Body of pancreas (tissue), 4 donors: ENCODE measurements at places on chromosomes 7 and 10. TPM values are rescaled to one million over a fixed set of nuclear protein-coding genes. Genes with fewer than 3 reads are reported as not detected.
A peak's percentile ranks its signal among the peaks of the same experiment; 100 is the strongest.

GRCh38 chr10:100736144-100736808 is 9.1 kb upstream of the PAX2 start:
- peaks cover 48% of the 10 kb centered on the region for H3K27me3 ChIP-seq
- H3K4me3 ChIP-seq: no peak overlapping the region
- H3K36me3 ChIP-seq: no peaks in the 10 kb centered on the region
- no peak overlapping the region for H3K27ac ChIP-seq

Gene CCDC3
- total RNA-seq: 17.1 TPM

DNA sequence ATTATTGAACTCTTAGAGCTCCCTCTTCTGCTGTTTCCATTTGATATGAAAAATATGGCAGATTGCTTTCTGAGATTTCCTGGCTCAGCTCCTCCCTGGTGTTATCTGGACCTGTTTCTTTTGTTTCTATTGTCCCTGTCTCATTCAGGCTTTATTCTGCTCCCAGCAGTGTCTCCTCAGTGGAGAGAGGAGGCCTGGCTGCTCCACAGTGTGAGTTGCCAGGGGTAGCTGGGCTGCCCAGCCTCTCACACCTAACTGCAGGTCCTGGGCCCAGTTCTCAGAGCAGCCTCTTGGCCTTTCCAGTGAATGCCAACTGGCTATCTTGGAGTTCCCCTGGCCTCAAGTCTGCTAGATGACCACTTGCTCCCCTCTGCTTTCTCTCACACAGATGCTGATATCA is 127.0 kb downstream of the VPS41 start:
- no peak overlapping the region for H3K4me3 ChIP-seq
- H3K36me3 ChIP-seq: no peaks in the 10 kb centered on the region
- no peak overlapping the region for H3K27ac ChIP-seq
- no peaks in the 10 kb centered on the region for H3K4me1 ChIP-seq
- no peak for DNase-seq

DNA sequence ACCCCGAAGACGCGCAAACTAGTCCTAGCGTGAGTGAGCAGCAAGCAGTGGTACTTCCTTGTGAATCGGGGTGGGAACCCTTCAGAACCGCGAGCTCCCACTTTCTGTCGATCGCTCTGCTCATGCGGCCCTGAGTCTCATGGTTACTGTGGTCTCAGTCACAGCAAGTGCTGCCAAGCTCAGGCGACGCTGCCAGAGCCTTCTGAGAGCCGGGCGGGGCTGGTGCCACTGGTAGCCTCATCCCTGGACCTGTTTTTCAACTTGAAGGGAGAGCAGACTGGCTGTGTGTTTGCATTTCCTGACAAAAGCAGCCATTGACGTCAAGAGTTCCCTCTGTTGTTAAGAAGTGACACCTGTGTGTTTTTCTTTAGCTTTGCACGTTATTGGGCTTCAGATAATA is 32.9 kb upstream of the BHLHA15 start:
- peaks cover 76% of the 10 kb centered on the region for H3K4me1 ChIP-seq
- no peaks in the 10 kb centered on the region for H3K36me3 ChIP-seq
- H3K4me3 ChIP-seq: no peak overlapping the region

DNA sequence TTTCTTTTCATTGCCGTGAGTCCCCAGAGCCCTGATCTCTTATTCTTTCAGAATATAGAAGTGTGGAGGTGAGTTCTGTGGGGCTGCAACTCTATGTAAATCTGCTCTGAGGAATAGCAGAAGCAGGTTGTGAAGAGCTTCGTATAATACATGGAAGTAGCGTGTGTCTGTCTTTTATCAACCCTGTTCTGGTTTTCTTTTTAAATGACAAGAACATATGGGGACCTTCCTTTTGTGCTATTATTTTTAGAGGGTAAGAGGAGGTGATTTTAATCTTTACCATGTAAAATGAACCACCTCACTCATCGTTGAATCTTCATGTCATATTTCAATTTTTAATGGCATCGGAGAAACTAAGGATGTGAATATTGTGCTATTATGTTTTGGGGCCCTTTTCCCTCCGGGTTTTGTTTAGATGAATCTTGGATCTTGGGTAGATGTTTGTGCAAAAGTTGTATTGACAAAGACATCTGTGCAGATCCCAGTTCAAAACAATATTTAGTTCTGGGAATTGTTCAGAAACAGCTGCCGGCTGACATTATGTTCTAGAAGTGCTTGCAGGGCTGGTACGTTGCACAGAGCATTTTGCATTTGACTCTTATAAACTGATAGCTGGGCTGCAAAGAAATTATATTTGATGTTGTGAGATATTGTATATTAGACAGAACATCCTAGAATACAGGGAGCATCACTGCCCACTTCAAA is 46.7 kb downstream of the PLXDC2 start:
- peaks cover 6% of the 10 kb centered on the region for H3K4me1 ChIP-seq
- no peak overlapping the region for H3K4me3 ChIP-seq
- H3K27ac ChIP-seq: no peak overlapping the region
- no peaks in the 10 kb centered on the region for H3K27me3 ChIP-seq
- DNase-seq: no peak
- no peaks in the 10 kb centered on the region for H3K36me3 ChIP-seq

Gene CYP2C19
- 0.78 TPM for total RNA-seq

DNA sequence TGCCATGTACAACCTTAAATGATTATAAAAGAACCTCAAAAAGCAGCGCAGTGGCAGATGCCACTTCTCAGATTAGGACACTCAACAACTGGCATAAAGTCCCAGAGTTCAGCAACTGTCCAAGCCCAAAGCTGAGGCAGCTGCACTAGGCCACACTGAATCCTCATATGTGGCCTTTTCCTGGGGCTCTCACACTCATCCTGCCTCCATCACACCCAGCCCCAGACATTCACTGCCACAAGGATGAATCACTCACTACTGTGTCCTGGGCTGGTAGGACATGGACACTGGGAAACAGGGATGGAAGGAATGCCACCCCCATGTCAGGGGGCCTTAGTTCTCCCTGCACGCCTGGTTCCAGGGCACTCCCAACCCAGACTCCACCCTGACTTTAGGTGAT is 547.7 kb downstream of the TNS3 start:
- H3K4me3 ChIP-seq: no peak overlapping the region
- no peaks in the 10 kb centered on the region for H3K27me3 ChIP-seq
- no peaks in the 10 kb centered on the region for H3K36me3 ChIP-seq
- no peak overlapping the region for H3K27ac ChIP-seq
- no peak for DNase-seq

DNA sequence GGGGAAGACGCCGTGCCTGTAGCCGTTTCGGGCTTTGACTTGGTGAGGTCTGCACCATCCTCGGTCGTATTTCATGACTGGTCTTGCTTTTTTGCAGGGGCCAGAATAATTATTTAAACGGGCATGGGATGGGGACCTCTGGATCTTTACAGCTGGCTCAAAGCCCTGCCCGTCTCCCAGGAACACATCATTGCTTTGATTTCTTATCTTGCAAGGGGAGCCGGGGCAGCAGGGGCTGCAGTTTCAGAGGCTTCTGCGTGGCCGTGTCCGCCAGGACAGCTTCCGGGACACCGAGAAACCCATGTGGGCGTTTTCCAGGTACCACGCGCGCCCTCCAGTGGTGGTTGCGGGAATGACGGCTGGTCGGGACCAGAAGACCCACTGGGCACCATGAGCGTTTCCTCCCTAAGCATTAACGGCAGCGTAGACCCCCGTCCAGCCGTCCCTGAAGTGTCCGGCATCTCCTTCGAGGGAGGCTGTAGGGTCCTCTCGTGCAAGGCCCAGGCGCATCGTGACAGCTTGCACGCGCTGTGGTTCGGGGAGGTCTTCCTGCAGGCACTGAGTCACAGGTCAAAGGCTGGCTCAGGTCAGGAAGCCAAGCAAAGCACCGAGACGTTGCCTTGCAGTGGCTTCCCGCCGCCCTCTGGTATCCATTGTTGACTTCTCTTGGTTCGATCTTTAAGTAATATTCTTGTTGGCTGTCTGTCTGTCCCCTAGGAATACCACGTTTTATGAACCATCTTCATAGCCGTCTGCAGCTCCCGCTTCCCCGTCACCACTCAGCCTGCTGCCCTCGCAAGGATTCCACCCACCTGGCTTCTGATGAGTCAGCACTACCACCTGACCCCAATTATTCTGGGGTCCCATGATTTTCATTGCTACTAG is 16.2 kb upstream of the ZFAND2A start:
- no peak overlapping the region for H3K27ac ChIP-seq
- DNase-seq: peak; percentile 84
- H3K36me3 ChIP-seq: no peaks in the 10 kb centered on the region

GRCh38 chr7:94392393-94392786 is 2.3 kb upstream of the COL1A2 start:
- no peaks in the 10 kb centered on the region for H3K36me3 ChIP-seq
- DNase-seq: no peak
- peaks cover 10% of the 10 kb centered on the region for H3K4me1 ChIP-seq
- no peak overlapping the region for H3K27ac ChIP-seq
- peaks cover 8% of the 10 kb centered on the region for H3K27me3 ChIP-seq
- H3K4me3 ChIP-seq: no peak overlapping the region

Gene ADAM8
- total RNA-seq: 3.4 TPM

DNA sequence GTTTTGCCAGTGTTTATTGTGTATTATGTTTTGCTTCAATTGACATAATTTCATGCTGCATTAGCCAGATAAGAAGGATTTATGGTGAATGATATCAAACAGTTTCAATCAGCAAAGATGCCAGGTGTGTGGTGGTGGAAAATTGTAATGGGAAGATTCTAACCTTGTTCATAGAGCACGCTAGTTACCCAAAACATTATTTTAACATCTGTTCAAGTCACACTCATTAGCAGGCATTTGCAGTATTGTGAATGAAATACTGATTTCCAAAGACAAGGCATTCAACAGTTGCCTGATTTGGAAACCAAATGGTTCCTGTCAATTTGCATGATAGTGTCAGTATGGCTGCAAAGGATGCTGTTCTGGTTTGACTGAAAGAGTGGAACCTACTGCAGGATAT is 129.7 kb downstream of the EPC1 start:
- no peaks in the 10 kb centered on the region for H3K36me3 ChIP-seq
- no peak overlapping the region for H3K4me3 ChIP-seq
- no peaks in the 10 kb centered on the region for H3K4me1 ChIP-seq
- DNase-seq: no peak

GRCh38 chr10:79053481-79054202 is 15.1 kb upstream of the ZMIZ1 start:
- no peak overlapping the region for H3K27ac ChIP-seq
- no peaks in the 10 kb centered on the region for H3K36me3 ChIP-seq
- H3K27me3 ChIP-seq: no peaks in the 10 kb centered on the region
- peaks cover 70% of the 10 kb centered on the region for H3K4me1 ChIP-seq

DNA sequence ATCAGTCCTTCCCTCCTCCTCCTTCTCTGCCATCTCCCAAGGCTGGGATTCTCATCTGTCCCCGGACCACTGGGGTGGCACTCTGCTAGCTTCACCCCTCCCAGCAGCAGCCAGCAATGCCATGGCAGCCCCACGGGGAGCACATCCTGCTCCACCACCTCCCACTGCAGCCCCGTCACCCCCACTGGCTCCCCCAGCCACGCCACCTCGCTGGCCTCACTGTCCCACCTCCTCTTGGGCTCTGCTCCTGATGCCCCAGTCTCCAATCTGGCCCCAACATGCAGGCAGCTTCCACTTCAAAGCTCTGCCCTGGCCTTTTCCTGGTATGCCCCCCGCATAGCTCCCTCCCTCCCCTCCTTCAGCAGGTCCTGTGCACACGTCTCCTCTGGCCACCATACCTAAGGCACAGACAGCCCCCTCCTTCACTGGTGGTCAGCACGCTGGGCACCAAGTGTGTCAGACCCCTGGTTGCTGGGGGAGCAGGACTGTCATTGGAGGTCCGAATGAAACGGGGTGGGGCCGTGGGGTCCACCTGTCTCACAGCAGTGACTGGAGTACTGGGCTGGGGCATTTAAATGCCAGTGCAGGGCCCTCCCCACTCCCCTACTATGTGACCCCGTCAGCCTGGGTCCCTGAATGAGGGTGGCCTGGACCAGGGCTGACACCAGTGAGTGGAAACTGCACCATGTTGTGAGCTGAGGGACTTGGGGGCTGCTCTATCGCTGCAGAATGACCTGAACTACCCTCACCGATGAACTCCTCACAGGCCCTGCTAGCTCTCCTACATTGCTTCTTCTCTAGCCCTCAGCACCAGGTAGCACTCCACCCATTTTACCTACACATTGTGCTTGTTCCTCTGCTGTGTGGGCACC is 38.7 kb downstream of the RASGEF1A start:
- H3K4me1 ChIP-seq: peaks cover 17% of the 10 kb centered on the region
- DNase-seq: peak; percentile 9
- no peaks in the 10 kb centered on the region for H3K27me3 ChIP-seq
- no peak overlapping the region for H3K27ac ChIP-seq
